ENCODE measurements at places on chromosomes 2 and 18. TPM values are rescaled to one million over a fixed set of nuclear protein-coding genes. Genes with fewer than 3 reads are reported as not detected.

DSG2 gene
- 12.1 TPM for total RNA-seq

- DNase-seq, result no peak
Measured at GRCh38 chr2:54666634-54667265, 56.7 kb upstream of the EML6 start.

NT5C1B gene
- total RNA-seq, result not detected

DNA sequence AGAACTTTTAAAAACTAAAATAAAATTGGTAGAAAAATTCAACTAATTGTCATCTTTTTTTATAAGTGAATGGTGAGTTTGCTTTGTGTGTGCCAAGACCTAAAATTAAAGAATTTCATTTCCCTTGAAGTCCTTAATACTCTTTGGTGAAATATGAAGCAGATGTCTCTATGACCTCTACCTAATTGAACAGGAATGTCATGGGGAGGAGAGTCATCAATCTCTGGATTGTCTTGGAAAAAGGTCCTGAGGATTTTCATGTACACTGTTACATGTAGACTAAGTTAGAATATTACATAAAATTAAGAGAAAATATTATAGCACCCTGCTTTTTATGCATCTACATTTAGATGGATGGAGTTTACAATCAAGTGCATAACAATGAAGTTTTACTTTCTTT, 177.9 kb upstream of the LRP1B start:
- no peak for DNase-seq

KCNJ3 gene
- total RNA-seq, result 0.21 TPM

- no peak for DNase-seq
Measured at GRCh38 chr2:101846973-101847372, 144.8 kb upstream of the IL1R2 start.

SIX2 gene
- total RNA-seq, result 0.51 TPM

- DNase-seq, result no peak
Measured at GRCh38 chr2:20449501-20450200, 2.8 kb downstream of the RHOB start.

CRYBA2 gene
- not detected for total RNA-seq

TMEFF2 gene
- 1.5 TPM for total RNA-seq

- no peak for DNase-seq
Measured at GRCh38 chr2:156672556-156673332, 236.6 kb downstream of the GPD2 start.

DNA sequence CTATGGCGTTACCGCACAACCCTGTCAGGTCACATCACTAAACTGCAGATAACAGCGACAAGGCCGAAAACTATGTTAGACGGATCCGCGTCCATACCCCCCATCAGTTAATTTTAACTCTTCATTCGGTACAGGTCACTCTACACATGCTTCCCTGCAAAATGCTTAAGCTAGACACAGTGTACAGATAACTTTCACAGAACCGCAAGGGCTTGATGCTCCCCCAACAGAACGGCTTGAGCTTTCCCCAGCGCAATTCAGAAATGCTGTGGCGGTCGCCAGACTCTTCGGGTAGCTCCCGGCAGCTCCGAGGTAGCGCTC, 283 bp upstream of the RBBP8 start:
- DNase-seq, result peak; percentile 32

- DNase-seq, result no peak
Measured at GRCh38 chr2:224016963-224017362, 22.1 kb downstream of the SERPINE2 start.

DNA sequence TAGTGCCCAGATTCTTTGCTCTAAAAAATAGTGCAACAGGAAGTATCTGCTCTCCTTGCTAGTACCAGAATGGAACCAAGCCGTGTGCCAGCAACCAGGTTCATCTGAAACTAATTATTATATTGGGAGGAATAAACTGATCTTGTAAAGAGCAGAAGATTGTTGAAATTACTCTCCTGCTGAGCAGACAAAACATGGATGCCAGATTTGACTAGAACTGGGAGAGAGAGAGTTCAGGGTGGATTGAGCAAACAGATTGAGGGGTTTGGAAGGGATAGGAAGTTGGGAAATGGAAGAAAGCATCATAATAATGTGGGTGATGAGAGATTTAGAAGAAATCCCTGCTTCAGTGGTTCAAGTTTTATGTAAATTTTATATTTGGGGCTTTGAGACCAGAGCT, 160.1 kb upstream of the RASGRP3 start:
- no peak for DNase-seq

GALM gene
- total RNA-seq, result 20.5 TPM

DNA sequence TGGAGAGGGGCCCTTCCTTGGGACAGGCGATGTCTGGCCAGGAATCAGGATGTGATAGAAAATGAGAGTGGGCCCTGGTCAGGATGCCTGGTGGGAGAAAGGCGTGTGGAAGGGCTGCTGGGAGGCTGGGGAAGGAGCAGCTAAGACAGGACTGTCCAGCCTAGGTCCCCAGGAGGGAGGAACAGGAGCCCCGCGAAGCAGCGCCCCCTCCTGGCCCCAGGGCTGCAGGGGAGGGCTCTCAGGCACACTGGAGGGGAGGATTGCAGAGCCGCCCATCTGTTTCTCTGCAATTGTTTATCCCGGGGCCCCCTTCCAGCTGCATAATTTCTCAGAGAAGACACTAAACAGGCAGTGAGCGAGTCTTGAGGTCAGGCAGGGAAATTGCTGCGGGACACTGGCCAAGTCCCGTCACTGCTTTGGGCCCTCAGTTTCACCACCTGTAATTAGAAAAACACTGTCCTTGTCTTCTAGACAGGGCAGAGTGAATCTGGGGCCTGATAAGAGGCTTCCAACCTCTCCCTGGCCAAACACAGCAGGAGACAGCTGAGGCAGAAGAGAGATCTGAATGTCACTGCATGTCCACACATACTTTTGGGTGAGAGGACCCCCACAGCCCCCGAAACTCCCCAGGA, 3.9 kb upstream of the NPPC start:
- no peak for DNase-seq

- DNase-seq, result no peak
Measured at GRCh38 chr2:66563473-66563872, 128.5 kb downstream of the MEIS1 start.
